ENCODE measurements at places on chromosomes 11 and 22.

DNA sequence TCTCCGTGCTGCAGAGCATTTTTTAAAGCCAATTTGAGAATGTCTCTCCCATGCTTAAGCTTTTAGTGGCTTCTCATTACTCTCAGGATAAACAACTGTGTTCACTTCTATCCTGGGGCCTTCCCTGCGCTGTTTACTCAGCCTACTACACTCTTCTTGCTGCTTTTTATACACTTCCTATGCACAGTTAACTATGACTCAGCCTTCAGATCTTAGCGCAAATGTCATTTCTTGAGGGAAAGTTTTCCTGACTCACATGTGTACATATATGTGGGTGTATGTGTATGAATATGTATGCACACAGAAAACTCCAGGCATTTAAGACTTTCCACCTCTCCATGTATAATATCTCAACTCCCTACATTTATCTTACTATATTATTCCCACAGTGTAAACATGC is 9.8 kb downstream of the THAP12 start:
- no peak for DNase-seq

DNA sequence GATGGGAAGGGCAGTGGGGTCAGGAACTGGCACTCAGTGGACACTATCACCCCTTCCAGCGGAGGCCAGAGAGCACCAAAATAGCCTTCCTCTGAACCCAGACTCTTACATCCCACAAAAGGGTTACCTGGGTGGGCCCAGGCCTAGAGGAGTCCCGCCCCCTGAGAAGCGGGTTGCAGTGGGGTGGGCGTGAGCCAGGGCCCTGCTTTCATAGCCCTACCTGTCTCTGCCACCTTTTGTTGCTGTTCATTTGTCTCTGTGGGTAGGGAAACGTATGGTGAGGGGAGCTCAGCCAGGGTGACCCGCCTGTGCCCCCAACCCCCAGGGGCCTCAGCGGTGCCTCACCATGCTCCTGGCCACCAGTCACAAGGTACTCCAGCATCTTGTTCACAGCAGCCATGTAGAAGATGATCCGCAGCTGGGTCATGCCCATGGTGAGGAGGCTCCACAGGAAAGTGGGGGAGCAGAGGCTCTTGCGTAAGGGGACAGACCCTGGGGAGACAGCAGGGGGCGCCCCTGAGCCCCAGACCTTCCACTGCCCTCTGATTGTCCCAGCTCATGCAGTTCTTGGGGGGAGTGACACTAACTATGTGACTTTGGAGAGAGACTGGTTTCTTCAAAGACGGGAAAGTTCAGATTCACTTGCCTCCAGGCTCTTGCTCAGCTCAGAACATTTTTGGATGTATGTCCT is 24.0 kb downstream of the SLC43A1 start:
- DNase-seq = no peak

DNA sequence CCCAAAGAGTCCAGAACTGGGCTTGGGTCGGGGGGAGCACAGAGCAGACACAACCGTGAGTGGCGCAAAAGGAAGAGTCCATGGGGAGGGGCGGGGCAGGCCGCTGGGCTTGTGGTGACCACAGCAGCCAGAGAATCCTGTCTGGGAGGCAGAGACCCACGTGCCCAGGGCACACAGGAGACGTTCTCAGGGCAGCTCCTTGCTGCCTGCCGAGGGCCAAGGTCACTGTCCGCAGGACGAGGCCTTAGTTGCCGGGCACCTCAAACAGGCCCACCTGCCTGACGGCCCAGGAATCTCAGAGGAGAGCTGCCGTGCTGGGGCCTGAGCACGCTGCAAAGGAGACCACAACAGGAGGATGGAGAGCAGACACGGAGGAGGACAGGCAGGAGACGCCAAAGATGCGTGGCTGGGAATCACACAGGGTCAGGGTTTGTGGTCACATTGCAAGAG is 87.8 kb downstream of the MYEOV start:
- DNase-seq = no peak

- DNase-seq = no peak
Observed at GRCh38 chr11:26126741-26127140, 205.2 kb upstream of the ANO3 start.

DNA sequence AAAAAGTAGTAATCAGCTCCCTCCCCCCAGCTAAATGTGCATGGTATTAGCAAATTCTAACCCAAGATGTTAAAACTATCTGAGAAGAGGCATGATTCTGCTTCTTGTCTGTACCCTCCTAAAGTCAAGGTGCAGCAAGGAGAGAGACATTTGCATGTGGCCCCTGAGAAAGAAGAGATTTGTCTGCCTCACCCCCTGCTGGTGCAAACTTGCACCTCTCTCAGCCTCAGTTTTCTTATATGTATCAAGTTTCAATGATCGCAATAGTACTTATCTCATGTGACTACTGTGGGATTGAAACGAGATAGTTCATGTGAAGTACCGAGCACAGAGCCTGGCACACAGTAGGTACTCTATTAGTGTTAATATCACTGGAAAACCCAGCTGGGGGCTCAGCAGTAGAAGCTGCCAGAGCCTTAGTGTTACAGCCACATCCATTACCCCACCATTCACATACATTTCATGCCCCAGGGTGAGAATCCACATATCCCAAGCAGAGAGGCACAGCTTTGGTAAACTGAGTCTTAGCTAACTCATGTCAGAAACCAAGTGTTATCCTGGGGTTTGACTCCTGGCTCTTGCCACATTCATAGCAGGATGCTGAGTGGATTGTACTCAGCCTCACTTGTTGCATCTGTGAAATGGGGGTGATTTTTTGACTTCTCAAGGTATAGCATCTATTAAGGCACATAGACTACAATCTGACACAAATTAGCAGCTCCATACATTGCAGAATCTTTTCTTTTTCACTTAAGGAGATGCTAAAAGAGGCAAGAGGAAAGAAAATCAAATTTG is 24.9 kb downstream of the CD44 start:
- no peak for DNase-seq

DNA sequence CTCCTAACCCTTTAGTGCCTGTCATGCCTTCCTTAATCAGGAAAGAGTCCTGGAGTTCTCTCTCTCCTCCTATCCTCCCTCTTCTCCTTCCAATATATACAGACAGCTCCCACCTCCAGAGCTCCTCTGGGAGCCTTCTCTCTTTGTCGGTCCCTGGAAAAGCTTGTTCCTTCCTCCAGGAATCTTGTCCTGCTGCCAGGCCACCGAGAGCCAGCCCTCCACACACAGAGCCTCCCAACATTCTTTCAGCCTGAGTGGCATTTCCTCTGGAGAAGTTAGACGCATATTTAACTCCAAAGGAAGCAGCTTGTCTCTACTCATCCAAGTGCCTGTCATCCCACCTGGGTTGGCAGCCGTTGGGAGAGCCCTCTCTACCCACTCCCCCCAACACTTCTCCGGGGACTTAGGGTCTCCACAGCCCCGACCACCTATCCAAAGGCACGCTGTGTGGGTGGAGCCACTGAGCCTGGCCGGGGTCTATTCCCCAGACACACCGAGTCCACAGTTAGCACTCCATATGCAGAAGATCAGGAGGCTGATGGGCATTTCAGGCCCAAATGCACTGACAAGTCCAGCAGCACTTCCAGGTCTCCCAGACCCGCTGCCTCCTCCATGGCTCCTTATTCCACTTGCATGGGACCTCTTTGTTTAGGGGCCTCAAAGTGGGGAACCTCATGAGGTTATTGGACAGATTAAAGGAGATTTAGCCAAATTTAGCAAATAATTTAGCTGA is 31.1 kb downstream of the DKK3 start:
- DNase-seq = no peak

DNA sequence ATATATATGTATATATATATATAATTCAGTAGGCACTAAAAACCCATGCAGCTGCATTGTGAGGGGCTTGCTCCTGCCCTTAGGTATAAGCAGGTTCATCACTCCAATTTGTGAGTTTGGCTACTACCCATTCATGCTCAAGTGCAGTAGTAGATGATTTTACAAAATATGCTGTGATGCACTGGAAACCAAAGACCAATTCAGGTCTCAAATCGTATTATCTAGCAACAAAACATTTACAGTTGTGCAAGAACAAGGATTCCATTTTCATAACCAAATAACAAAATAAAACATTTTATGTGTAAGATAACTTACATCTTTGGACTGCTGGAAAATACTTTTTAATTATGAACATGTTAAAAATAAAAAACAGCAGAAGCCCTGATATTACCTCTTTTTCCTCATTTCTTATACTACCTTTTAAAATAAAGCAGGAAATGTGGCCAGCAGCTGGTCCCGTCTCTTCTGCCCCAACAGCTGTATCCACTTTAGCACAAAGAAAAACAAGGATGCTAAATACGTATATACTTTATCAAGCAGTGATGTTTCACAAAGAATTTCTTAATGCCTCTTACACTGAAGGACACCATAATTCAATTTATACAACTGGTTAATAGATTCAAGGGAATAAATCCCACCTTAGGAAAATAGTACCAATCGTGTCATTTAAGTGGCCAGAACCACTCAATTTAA is 2.8 kb downstream of the CREBZF start:
- no peak for DNase-seq

GRCh38 chr11:120285256-120285655 is 39.8 kb upstream of the TLCD5 start:
- DNase-seq = no peak

DNA sequence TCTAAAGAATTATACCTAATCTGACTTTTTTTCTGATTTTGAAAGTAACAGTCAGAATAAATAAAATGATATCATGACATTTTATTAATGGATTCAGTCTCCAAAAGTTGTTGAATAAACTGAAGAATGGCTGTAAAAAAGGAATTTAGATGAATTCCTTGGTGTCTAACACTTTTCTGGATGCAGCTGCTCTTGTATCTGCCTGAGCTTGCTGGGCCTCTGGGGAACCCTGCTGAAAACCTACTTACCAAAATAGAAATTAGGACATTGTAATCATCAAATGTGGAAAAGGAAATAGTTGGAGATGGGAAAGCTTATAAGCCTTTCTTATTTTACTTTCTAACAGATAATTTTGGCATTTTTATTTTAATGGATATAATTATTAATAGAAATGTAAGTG is 315.7 kb upstream of the ANO5 start:
- no peak for DNase-seq

- no peak for DNase-seq
Observed at GRCh38 chr11:102116453-102117205, 6.4 kb downstream of the YAP1 start.

- peak; percentile 28 for DNase-seq
Observed at GRCh38 chr22:49825944-49826602, 1.6 kb downstream of the BRD1 start.

DNA sequence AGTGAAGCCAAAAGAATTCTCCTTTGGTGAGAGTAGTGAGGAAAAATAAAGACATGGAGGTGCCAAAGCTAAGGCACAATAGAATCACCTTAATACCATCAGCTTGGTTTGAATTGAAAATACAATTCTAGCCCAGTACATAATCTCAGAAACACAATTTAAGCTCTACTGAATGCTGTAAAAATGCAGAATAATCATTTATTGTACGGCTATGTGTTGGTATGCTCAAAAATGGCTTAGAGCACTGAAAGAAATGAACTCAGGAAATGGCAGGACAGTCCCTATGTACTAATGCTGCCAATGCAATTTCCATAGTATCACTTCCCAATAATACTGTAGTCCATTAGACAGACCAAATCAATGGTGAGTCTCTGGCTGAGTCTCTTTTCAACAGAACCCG is 798.5 kb downstream of the DLG2 start:
- DNase-seq = no peak

GRCh38 chr11:107385361-107385981 is 72.2 kb downstream of the CWF19L2 start:
- DNase-seq = no peak

GRCh38 chr22:19930551-19931486 is 10.8 kb upstream of the COMT start:
- no peak for DNase-seq

DNA sequence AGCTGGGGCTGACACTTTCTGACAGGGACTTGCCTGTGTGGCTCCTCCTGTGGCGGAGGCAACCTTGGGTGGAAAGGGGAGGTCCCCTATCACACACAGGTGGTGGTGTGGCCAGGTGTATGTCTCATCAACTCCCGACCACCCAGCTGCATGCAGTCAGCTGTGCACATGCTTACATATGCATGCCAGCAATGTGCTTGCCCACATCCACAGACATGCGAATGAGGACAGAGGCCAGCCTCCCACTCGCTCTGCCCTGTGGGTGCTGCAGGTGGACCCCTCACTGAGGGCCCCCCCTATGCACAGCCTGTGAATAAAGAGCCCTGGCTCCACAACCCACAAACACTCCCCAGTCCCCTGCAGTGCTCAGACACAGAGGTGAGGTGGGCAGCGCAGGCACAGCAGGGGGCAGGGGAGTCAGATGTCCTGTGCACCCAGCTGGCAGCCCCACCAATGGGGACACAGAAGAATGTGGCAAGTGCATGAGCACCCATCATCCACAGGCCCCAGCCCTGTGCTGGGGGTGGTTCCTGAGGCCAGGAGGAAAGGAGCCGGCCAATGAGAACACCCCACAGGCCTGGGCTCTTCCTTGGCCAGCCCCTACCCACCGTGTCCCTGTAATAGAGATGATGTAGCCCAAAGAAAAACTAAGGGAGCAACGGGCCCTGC is 9.5 kb downstream of the GNB1L start:
- DNase-seq = no peak

GRCh38 chr11:36265793-36266628 is 23.2 kb downstream of the COMMD9 start:
- peak; percentile 13 for DNase-seq

DNA sequence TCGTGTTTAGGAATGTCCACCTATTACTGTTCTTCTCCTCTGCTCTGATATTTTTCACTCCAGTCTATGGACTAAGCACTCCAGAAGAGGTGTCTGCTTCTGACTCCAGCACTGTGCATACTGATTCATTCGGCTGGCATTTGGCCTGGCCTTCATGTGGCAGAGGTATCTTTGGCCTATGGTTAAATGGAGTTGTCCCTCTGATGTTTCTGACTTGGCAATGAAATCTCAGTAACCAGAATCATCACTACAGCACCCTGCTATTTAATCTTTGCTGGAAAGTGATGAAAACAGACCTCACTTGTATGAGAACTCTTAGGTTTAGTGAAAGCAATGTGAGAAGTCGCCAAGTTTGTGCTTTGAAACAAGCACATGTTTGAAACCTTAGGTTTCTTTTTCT is 155.2 kb downstream of the MAML2 start:
- no peak for DNase-seq

- DNase-seq = no peak
Observed at GRCh38 chr22:48478124-48478523, 1349.5 kb downstream of the BRD1 start.

DNA sequence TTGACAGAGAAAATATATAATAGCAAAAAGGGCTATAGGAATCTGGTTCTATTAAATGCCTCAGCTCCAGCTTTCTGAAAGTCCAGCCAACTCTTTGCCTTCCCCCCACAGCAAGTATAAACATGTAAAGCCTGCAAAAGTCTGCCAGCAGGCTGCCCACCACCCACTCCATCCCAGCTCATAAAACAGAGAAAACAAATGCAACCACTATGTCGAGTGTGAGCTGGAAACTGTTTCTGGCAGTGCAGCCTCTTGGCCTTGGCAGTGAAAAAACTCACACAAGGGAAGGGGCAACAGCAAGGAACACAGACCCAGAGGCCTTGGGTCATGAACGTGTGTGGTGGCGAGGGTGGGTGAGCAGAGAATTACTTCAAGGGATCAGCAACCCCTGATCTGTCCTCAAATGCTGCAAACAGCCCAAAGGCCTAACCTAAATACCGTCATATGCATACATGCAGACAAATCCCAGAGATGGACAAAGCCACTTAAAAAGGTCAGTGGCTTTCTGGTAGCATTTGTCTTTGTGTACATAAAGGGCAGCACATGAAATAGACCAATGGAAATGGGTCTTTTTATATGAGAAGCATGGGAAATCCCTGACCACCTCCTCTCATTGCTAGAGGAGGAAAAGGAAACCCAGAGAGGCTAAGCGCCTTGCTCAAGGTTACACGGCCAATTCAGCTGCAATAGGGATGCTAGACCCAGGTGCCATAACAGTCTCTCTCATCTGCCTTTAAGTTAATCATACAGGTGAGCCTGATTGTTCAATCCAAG is 74.8 kb downstream of the NAT10 start:
- DNase-seq = no peak

All from activated CD4-positive, CD25-positive, alpha-beta regulatory T cell treated with anti-CD3 and anti-CD28 coated beads, Interleukin-2, amount 50 U/mL, for 16 hours (primary cell).